Left ventricle myocardium inferior (tissue), 1 donor: ENCODE measurements at places on chromosomes 7 and 10. TPM values are rescaled to one million over a fixed set of nuclear protein-coding genes. Genes with fewer than 3 reads are reported as not detected.

DNA sequence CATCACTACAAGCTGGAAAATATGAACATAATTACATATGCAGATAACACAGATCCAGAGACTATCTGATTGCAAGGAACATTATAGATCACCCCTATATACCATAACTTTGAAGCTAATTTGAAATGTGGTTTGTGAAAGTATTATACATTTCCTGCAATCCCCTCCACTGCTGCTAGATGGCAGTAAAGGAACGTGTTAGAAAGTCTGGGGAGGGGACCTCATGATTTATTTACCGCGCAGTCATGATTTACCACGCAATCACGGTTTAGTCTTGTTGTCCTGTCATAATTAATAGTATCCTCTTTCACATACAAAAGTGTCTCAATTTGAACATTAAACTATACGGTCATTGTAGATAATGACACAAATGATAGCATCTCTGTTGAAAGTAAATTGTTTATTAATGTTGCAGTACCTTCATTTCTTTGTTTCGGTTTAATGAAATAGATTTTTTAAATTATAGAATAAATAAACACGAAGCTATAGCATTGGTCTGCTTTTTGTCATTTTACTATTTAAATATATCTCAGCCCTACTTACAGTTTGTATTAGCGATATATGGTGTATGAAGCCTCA is 145.3 kb upstream of the PRSS1 start:
- DNase-seq, result no peak
- H3K36me3 ChIP-seq, result no peaks in the 10 kb centered on the region
- H3K27me3 ChIP-seq, result peaks cover 79% of the 10 kb centered on the region
- H3K4me1 ChIP-seq, result no peaks in the 10 kb centered on the region
- H3K4me3 ChIP-seq, result no peak overlapping the region

GRCh38 chr10:67110286-67110685 is 184.4 kb downstream of the LRRTM3 start:
- no peak for DNase-seq
- H3K27ac ChIP-seq, result no peak overlapping the region
- no peak overlapping the region for H3K4me3 ChIP-seq
- H3K27me3 ChIP-seq, result no peaks in the 10 kb centered on the region

DNA sequence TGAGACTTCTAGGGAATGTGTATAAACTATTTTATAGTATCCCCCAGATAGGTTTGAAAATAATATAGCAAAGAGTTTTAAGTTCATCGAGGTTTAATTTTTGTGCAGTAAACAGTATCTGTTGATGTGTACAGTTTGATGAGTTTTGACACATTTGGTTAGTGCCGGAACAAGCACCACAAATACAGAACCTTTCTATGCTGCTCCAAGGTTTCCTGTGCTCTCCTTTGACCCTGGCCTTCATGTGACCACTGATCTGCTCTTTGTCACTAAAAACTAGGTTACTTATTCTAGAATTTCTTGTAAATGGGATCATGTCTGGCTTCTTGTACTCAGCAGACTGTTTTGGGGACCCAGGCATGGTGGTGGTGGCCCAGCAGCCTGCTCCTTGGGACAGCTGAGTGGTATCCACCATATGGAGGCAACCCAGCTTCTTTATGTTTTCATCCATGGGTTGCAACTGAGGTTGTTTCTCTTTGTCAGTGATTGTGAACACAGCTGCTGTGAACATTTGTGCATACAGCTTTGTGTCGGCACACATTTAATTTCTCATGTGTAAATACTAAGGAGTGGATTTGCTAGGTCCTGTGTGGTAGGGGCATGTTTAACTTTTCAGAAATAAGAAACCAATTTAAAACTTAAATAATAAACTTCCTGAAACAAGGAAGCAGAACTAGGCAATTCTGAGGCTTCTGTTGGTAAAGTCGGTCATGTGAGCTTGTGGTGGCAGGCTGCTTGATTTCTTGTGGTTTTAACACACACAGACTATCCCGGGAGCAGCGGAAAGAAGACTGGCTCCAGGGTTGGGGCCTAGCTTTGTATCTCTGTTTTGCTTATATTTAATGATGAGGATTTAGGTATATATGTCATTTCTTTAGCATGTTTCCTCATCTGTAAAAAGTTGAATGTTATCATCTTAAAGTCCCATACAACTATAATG is 219.4 kb downstream of the ABCA13 start:
- no peaks in the 10 kb centered on the region for H3K36me3 ChIP-seq
- no peaks in the 10 kb centered on the region for H3K27me3 ChIP-seq
- no peaks in the 10 kb centered on the region for H3K4me1 ChIP-seq
- H3K4me3 ChIP-seq, result no peak overlapping the region

- no peak for DNase-seq
- no peak overlapping the region for H3K27ac ChIP-seq
- no peaks in the 10 kb centered on the region for H3K36me3 ChIP-seq
- H3K27me3 ChIP-seq, result peaks cover 72% of the 10 kb centered on the region
Observed at GRCh38 chr7:100720671-100721504, 620 bp downstream of the EPO start.

GRCh38 chr10:60607372-60607771 is 170.9 kb upstream of the CDK1 start:
- no peak overlapping the region for H3K27ac ChIP-seq
- no peak overlapping the region for H3K4me3 ChIP-seq
- no peaks in the 10 kb centered on the region for H3K36me3 ChIP-seq
- DNase-seq, result no peak
- peaks cover 4% of the 10 kb centered on the region for H3K4me1 ChIP-seq

Gene GIMAP1
- 5.9 TPM for total RNA-seq

Gene ST7
- 28.5 TPM for total RNA-seq

GRCh38 chr7:95910341-95910740 is 138.0 kb downstream of the DYNC1I1 start:
- no peak overlapping the region for H3K27ac ChIP-seq
- no peak for DNase-seq
- H3K4me3 ChIP-seq, result no peak overlapping the region
- H3K4me1 ChIP-seq, result no peaks in the 10 kb centered on the region
- no peaks in the 10 kb centered on the region for H3K27me3 ChIP-seq
- H3K36me3 ChIP-seq, result no peaks in the 10 kb centered on the region

Gene EN2
- 0.11 TPM for total RNA-seq

Gene MAP3K8
- 7.0 TPM for total RNA-seq

Gene EIF3B
- 68.9 TPM for total RNA-seq

DNA sequence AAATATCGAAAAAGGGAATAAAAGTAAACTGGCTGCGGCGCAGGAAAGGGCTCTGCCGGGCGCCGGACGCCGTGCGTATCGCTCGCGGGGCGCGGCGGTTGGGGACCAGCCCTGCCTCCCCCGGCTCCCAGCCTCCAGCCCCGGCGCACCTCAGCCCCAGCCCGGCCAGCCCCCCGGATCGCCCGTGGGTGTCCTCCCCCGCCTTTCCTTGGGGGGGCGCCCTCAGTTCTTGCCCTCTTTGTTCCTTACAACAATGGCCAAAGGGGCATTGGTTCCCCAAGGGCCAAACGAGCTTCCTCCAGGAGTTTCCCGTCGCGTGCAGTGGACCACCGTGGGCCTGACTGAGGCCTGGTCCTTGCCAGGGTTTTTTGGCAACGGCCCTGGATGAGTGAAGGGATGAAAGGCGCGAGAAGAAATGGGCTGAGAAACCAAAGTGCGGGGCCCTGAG is 1.2 kb downstream of the MACROH2A2 start:
- peaks cover 26% of the 10 kb centered on the region for H3K4me1 ChIP-seq
- peak overlapping the region; percentile 86 for H3K27ac ChIP-seq
- H3K36me3 ChIP-seq, result no peaks in the 10 kb centered on the region
- DNase-seq, result peak; percentile 16
- H3K4me3 ChIP-seq, result peak overlapping the region; percentile 83

GRCh38 chr10:43952760-43953159 is 304.1 kb upstream of the ZNF32 start:
- DNase-seq, result no peak
- no peaks in the 10 kb centered on the region for H3K36me3 ChIP-seq
- H3K27ac ChIP-seq, result no peak overlapping the region
- H3K4me3 ChIP-seq, result no peak overlapping the region
- no peaks in the 10 kb centered on the region for H3K27me3 ChIP-seq

DNA sequence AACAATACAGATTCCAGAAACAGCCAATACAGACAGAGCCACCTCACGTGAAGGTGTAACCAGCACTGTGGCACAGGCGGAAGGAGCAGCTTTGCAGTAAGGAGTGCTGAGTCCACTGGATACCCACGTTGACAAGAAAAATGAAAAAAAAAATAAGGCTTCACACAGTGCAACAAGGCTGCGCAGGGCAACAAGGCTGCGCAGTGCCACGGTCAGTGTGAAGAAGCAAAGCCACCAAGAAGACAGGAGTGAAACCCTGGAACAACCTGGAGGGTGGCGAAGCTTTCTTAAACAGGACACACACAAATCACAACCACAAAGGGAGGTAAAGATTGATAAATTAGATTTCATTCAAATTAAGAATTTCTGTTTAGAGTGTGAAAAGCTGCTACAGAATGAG is 204.0 kb downstream of the MAD1L1 start:
- H3K36me3 ChIP-seq, result peaks cover 4% of the 10 kb centered on the region
- no peak overlapping the region for H3K27ac ChIP-seq
- H3K4me1 ChIP-seq, result peaks cover 14% of the 10 kb centered on the region
